ENCODE measurements at places on chromosomes 1 and 21.

DNA sequence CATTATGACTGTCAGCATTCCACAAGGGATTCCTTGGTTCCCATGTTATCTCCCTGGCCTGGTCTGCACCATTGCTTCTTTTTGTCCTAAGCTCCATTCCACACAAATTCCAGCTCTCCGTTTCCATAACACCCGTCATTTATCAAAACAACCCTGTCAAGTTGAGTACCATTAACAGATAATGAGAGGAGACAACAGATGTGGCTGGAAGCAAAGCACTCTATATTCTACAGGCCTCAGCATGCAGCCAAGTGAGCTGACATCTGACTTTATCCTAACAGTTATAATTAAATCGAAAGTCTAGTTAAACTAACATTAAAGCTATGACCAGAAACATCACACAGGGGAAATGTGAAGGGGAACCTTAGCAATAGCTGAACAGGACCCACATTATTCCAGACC is 110.4 kb downstream of the RERE start:
- DNase-seq = no peak

DNA sequence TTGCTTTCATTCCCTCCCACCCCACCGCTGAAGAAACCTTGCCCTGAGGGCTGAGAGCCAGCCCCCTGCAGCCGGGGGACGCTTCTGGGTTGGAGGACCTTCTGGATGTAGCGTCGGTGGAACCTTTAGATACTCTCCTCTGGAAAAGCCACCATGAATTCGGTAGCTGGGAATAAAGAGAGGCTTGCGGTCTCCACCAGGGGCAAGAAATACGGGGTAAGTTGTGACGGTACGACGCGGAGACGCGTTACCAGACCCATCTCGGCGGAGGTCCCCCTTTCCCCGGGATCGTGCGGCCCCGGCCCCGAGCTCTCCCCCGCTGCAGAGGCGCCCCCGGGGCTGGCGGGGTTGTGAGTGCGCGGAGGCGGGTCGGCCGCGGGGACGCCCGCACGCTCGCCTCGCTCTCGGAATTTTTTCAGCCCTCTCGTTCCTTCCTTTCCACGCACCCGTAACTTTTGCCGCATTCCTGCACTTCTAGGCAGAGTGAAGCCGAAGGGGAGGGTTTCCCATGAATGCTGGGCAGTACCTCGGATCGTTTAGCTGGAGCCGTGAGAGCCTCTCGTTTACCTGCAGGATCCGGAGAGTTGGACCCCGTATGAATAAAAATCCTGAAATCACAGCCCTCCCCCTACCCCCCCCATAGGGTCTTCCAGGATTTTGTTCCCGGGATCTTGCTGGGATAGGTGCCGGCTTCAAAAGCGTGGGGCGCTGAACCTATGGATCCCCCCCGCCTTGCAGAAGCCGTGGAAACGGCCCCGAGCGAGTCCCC is 671 bp downstream of the KIF26B start:
- no peak for DNase-seq

DNA sequence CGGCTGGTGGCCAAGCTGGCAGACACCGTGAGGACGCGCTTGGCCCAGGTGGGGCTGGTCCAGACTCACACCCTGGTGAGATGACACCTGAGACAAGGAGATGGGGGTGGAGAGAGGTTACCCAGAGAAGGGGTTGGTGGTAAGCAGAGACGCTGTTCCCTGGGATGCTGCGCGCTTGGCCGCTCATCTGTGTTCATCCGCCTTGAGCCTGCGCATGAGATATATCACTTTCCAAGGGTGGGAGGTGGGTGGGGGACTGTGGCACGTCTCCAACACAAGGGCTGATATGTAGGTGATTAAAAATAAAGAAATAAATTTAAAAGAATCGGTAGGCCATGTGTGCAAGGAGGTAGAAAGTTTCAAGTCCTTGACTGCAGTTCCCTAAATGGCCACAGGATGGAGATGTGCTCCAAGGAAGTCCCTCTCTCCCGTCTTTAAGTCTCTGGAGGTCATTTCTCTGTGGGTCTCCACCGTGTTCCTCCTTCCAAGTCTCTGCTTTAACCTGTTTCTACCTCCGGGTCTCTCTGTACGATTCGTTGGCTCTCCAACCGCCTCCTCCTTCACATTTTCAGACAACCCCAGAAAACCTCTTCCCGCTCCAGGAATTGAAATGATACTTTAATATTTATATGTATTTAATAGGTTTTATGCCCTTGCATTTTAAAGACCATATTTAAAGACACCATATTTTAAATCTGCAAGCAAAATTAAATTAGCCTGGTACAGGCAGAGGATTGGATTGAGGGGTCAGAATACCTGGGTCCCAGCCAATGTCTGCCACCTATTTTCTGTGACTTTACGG is 4.5 kb downstream of the TTC24 start:
- DNase-seq = peak; percentile 43

DNA sequence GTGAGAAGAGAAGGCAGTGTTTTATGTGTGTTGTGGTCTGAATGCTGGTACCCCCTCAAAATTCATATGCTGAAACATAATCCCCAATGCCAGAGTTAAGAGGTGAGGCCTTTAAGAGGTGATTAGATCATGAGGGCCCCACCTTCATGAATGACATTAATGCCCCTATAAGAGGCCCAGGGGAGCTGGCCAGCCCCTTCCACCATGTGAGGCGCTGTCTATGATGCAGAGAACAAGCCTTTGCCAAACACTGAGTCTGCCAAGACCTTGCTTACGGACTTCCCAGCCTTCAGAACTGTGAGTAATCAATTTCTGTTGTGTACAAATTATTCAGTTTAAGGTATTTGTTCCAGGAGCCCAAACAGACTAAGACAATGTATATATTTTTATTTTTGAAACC is 20.2 kb downstream of the CAPZB start:
- no peak for DNase-seq

- no peak for DNase-seq
Measured at GRCh38 chr21:46038871-46039397, 57.4 kb downstream of the COL6A1 start.

- DNase-seq = no peak
Measured at GRCh38 chr1:26910343-26911160, 3.2 kb downstream of the NR0B2 start.

DNA sequence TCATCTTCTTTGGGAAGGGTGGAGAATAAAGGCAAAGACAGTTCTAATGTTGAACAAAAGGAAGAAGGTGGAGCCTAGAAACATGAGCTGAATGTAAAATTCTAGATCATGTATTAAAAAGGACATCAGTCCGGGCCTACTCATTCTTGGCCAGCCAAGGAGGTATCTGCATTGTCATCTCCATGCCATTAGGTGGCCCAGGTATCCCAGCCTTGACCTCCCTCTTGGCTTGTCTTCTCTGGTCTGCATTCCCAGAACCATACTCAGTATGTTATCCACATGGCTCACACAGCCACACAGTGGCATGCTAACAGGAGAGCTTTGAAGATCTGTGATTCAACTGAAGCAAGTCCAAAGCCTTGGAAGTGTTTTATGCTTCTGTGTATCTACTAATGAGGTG is 369.8 kb upstream of the KAZN start:
- no peak for DNase-seq

- no peak for DNase-seq
Measured at GRCh38 chr1:18879791-18880309, 20.4 kb upstream of the TAS1R2 start.

DNA sequence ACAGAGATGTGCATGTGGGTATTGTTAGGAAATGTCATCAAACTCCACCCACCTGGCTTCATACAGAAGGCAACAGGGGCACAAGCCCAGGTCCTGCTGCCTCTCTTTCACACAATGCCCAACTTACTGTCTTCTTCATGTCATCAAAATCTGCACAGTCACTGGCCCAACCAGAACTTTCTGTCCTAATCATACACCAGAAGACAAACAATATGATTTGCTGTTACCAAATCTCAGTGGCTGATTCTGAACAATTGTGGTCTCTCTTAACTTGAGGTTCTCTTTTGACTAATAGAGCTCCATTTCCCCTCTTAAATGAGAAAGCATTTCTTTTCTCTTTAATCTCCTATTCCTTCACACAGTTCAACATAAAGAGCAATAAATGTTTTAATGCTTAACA is 7.7 kb downstream of the HSD3B2 start:
- DNase-seq = no peak

GRCh38 chr1:76725864-76726619 is 141.2 kb upstream of the ST6GALNAC5 start:
- DNase-seq = no peak

DNA sequence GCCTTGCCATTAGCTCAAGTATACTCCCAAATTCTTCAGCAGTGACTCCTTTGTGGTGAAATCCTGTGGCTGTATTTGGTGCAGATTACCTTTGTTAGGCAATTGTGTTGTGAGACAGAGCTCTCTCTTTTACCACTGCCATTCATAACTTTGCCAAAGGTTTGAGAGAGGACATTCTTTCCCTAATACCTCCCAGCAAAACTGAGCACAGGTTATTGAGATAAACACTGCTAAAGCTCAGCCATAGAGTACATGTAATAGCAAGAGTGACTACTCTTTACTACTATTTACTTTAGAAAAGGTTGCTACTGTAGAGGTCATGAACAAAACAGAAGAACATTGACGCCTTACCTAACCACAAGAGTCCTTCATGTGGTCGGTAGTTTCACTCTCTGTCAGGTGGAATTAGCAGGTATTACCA is 514.0 kb upstream of the ADAMTS5 start:
- no peak for DNase-seq

- no peak for DNase-seq
Measured at GRCh38 chr21:43276811-43277210, 108.0 kb downstream of the CRYAA start.

DNA sequence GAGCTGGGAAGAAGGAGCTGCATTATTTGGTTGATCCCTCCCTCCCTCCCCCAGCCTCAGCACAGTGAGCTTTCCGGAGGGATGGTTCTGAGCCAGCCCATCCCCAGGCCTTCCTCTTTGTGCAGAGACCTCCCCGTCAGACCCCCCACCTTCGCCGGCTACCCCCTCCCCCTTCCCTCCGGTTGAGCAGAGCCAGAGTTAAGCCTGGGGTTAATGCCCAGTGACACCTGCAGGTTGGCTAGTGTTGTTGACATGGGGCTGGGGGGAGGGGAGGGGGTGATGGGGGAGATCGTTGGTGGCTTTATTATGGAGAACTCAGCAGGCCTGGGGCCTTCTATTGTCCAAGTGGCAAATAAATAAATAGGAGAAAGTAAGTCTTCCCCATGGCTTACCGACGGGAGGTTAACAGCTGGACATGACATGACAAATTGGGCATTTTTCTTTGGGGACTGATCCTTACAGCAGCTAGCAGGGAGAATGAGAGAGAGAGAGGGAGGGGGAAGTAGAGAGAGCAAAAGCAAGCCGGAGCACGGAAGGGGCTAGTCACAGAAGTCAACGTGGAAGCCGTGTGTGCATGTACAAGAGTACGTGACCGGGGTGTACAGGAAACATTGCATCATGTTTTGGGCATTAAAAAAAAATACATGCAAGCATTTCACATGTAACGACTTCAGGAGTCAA is 131.1 kb downstream of the TMEM53 start:
- no peak for DNase-seq

DNA sequence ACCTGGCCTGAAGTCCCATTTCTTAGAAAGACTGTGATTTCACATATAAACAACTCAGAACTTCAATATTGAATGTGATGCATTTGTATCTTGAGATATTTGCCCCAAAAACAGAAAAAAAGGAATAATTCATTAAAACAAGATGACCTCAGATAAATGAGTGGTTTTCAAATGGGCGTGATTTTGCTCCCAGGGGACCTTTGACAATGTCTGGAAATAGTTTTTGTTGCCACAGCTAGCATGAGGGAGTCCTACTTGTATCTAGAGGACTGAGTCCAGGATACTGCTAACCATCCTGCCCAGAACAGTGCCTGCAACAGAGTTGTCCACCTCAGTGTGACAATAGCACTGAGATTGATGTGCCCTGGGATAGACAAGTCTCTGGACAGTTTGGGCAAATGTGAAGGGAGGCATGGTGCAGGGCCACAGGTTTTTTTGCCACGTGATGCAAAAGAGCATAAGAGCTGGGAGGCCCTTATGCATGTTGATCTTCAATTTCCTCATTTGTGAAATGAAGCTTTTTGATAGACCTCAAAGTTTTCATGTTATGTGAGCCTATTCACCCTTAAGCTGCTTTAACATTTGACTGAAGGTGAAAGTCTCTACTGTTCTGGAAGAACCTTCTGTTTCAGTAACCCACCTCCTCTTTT is 46.2 kb downstream of the MAP3K7CL start:
- DNase-seq = no peak

DNA sequence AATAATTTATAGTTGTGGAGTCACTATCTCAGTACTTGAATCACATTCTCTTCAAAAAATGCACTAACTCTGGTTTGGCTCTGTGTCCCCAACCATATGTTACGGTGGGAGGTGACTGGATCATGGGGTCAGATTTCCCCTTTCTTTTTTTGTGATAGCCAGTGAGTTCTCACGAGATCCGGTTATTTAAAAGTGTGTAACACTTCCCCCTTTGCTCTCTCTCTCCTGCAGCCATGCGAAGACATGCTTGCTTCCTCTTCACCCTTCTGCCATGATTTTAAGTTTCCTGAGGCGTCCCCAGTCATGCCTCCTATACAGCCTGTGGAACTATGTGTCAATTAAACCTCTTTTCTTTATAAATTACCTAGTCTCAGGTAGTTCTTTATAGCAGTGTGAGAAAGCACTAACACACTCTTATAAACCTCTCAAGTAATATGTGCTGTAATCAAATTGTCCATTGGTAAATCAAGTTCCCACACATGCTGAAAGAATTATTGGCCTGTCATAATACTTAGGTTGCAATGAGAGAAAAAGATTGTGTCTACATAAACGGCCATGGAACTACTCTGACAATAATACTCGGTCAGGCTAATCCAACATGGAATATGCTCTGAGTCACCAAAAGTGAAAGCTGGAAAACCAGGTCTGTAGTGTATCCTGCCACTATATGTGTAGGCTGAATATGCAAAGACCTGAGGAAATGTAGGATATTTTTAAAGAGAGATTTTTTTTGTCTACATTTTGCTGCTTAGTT is 107.5 kb downstream of the SLC44A5 start:
- DNase-seq = no peak

- no peak for DNase-seq
Measured at GRCh38 chr1:40861224-40862003, 749 bp downstream of the CITED4 start.

DNA sequence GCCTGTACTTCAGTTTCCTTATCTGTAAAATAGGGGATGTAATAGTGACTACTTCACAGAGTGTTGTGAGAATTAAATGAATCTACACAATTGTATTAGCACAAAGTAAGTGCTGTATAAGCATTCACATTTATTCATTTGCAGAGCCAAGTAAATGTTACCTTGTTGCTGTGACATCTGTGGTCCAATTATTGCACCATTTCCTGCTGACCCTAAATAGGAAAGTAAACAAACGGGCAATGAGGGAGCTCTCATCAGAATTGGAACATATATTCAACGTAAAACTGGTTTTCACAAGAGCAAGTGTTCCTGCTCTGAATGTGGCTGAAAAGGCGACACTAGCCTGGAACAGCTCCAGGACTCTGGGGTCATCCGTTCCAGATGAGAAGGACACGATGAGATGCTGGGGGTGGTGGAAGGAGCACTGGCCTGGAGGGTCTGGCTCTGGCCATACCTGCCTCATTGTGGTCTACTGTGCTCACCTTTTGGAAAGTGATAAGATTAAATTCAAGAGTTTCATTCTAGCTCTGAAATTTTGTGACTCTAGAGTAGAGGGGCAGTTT is 34.5 kb downstream of the PROX1 start:
- DNase-seq = no peak

All from T-helper 17 cell (primary cell).